ENCODE measurements at places on chromosomes 13 and 19. TPM values are rescaled to one million over a fixed set of nuclear protein-coding genes. Genes with fewer than 3 reads are reported as not detected.

Gene CATSPERD
- not detected for total RNA-seq

Gene WDR88
- total RNA-seq, result not detected

Gene MUC16
- total RNA-seq, result not detected

Gene ZNF66
- total RNA-seq, result 2.0 TPM

Gene KCNC3
- not detected for total RNA-seq

Gene ZNF441
- total RNA-seq, result 9.7 TPM

Gene NPAS1
- total RNA-seq, result 0.56 TPM

Gene HCST
- total RNA-seq, result not detected

Gene TNFSF11
- not detected for total RNA-seq

Gene SIAH3
- total RNA-seq, result not detected

Gene SULT2A1
- not detected for total RNA-seq

Gene TLE6
- under 0.01 TPM for total RNA-seq

Gene LYL1
- 0.28 TPM for total RNA-seq

Gene GNG8
- total RNA-seq, result not detected

Gene CAPS
- total RNA-seq, result 0.54 TPM

Gene GFY
- total RNA-seq, result not detected

Gene SMAD9
- total RNA-seq, result 4.8 TPM

Gene CACNA1A
- 5.3 TPM for total RNA-seq

Gene SIGLECL1
- total RNA-seq, result not detected

Gene KL
- not detected for total RNA-seq

Gene NOTCH3
- total RNA-seq, result 5.9 TPM

Gene BRSK1
- 1.9 TPM for total RNA-seq

Gene NAT14
- 7.2 TPM for total RNA-seq

Gene CCDC106
- 2.3 TPM for total RNA-seq

Gene NCR1
- not detected for total RNA-seq

Gene ADAT3
- total RNA-seq, result 0.36 TPM

Gene MATK
- total RNA-seq, result not detected

Gene KCNN4
- 0.54 TPM for total RNA-seq

Gene KCNRG
- 5.0 TPM for total RNA-seq

Gene TMEM205
- 136 TPM for total RNA-seq

Gene PPM1N
- 0.90 TPM for total RNA-seq

Gene FAM83E
- 0.56 TPM for total RNA-seq

Gene C19orf18
- not detected for total RNA-seq

Gene DNAAF3
- total RNA-seq, result not detected

Gene ZNF324B
- total RNA-seq, result 3.3 TPM

Gene IL27RA
- total RNA-seq, result 2.9 TPM

Gene COX6B2
- not detected for total RNA-seq

Gene SLC17A7
- not detected for total RNA-seq

Gene RPL18
- 2,552 TPM for total RNA-seq

Gene NXNL1
- not detected for total RNA-seq

Gene C1QTNF9
- under 0.01 TPM for total RNA-seq

Gene ZNF813
- total RNA-seq, result 6.1 TPM

Gene CEACAM6
- total RNA-seq, result not detected

Gene C19orf73
- total RNA-seq, result 0.28 TPM

Gene C19orf38
- 0.28 TPM for total RNA-seq

Gene SLC15A1
- total RNA-seq, result not detected

Gene CAPN12
- total RNA-seq, result 0.18 TPM

Gene NUDT19
- total RNA-seq, result 6.4 TPM

Gene TBC1D4
- total RNA-seq, result 11.4 TPM

Gene ZNF729
- not detected for total RNA-seq

Gene NLRP11
- total RNA-seq, result not detected

Gene CCDC8
- 10.2 TPM for total RNA-seq

Gene MBNL2
- total RNA-seq, result 126 TPM
